COR-L47 (cell line): ENCODE measurements at places on chromosomes 2 and 18.
A peak's percentile ranks its signal among the peaks of the same experiment; 100 is the strongest.

- DNase-seq = no peak
Measured at GRCh38 chr2:84991404-84992160, 20.6 kb downstream of the KCMF1 start.

DNA sequence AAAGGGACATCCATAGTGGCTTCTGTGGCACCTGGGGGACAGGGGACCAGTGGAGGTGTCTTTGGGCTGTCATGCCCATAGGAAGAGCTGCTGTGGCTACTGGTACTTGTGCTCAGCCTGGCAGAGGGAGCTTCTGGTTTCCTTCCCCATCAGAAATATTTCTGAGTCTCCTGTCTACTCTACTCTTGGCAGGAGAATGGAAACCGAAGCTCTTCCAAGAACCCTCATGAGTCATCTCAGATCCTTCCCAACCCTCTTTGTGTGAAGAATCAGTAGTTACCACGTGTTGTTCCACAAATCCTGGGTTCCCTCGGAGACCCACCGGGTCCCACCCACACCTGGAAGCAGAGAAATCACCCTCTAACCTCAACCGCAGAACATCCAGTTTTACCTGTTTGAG is 234.9 kb downstream of the FHOD3 start:
- DNase-seq = no peak

GRCh38 chr18:10343778-10344177 is 110.7 kb upstream of the APCDD1 start:
- DNase-seq = no peak

DNA sequence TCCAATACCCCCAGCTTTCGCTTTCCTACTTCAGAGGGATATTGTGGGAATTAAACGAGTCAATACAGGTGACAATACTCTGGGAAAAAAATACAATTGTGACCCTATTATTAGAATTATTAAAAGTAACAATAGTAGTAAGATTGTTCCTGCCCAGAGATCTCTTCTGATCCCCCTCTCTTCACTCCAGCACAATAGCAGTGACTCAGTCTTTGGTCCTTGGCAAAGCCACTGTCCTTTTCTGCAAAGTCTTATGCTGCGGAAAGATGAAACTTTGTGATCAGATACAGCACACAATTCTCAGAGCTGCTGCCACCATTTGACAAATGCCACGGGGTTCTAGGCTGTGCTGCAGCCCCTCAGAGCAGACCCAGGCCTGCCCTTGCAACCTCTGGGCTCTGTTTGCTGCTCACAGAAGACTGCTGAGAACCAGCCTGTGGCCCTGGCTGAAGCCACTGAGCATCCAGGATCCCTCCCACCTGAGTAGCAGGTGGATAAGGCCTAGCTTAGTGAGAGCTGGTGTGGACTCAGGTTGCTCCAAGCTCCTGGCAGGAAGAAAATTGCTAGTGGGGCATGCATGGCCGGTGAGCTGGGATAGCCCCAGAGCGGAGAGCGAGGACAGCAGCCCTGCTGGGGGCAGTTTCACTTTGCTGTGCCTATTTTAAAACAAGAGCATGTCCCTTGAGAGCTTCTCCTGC is 60.1 kb upstream of the ROCK2 start:
- no peak for DNase-seq

DNA sequence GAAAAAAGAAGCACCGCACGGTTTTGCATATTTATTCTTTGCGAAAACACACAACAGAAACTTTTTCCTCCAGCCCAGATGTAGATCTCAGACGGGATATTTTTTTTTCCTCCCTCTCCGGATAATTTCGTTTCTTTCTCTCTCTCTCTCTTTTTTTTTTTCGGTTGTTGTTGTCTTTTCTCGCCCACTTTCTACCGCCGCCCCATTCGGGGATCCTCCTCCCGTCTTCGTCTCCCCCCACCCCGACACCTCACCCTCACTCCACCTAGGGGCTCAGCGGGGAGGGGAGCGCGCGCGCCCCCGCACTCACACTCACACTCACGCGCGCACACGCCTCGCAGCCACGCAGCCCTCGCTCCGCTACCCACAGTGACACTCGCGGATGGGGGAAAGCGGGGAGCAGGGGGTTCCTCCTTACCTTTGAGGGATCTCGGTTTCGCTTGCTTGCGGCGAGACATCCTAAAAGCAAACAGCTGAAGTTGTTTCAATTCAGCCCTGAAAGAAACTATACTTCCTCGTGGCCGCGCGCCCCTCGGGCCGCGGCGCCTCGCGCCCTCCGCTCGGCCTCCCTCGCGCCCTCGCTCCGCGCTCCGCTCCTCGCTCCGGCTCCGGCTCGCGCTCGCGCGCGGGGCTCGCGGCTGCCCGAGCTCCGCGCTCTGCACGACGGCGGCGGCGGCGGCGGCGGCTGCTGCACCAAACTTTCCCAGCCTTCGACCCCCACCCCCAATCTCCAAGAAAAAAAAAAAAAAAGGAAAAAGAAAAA is 1.3 kb downstream of the ZNF521 start:
- no peak for DNase-seq

DNA sequence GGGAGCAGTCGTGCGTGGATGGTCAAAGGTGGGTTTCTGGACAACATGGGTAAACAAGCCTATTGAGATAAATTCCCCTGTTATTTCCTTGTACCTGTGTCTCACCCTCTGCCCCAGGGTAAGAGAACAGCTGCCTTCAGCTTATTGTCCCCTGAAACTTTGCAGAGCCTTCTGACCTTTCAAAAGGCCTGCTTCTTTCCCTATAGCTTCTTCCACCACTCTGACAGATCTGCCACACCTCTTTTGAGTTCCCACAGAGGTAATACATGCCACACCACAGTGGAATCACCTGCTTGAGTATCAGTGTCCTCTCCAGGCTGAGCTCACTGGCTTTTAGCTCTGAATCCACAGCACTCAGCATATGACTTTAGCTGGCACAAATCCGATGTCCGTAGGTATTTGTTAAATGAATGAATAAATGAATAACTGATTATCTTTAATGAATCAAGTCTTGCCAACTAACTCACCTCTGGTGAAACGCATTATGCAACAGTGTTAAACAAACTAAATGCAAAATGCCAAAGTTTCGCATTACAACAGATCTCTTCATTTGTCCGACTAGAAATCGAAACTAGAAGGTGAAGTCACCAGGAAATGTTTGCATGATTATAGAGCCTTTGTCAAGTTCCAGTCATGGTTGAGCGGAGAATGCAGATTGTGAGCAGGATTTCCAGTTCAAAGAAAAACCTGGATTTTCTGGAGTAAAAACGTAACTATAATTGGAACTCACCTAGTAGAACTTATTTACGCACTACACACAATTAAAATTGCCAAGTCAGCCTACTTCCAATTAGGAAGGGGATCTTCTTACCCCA is 16.4 kb downstream of the DYNAP start:
- peak; percentile 35 for DNase-seq
